ENCODE measurements at places on chromosomes 3 and 15.
A peak's percentile ranks its signal among the peaks of the same experiment; 100 is the strongest.

DNA sequence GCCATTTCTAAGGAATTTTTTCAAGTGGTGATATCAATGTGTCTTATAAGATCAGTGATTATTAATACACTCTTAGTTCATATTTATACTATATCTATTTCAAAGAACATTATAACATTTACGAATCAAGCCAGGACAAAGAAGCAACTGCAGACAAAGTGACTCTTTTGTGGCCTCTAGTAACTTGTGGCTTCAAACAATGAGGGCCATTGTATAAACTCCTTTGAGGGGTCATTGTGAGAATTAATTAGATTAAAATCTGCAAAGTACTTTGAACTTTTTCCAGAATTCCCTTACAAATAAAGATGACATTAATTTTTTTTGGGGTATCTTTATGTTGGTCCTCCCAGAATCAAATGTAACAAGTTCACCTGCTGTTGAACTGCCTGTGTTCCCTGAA, 12.3 kb upstream of the SLC30A4 start:
- no peak for DNase-seq

DNA sequence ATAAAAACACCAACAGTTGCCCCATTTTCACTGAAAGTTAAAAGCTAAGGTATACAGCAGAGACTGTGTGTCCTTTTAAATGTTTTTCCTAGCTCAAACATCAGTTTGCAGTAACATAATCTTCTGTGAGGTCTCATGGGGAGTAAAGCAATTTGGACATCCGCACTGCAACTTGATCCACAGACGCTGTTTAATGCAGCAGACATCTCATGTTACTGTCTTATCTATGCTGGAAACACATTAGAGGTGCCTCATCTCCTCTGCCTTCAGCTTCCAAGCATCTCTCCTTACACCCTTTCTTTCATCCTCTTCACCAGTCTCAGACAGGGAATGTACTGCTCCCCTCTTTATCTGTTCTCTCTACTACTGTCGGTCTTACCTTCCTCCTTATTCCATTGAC, 53.7 kb upstream of the ATP11B start:
- DNase-seq, result peak; percentile 6

DNA sequence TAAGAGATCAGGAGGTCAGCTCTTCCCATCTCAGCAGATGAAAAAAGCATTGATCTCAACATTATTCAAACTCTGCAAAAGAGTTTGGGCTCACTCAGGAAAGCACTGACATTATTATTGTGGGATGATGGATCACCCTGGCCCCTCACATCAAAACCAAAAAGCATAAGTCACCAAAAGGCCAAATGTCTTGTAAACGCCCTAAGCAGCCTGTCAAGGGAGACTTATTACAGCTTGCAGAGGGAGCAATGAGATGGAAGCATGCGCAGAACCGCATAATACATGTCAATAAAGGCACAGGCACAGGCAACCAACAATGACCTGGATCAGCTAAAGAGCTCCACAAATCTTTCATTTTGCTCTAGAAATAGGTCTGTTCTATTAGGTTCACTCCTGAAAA, 4.6 kb downstream of the FSIP1 start:
- no peak for DNase-seq

- DNase-seq, result peak; percentile 22
Observed at GRCh38 chr15:42133886-42134502, 22.4 kb downstream of the PLA2G4F start.

- no peak for DNase-seq
Observed at GRCh38 chr3:123344907-123345594, 103.8 kb downstream of the ADCY5 start.

DNA sequence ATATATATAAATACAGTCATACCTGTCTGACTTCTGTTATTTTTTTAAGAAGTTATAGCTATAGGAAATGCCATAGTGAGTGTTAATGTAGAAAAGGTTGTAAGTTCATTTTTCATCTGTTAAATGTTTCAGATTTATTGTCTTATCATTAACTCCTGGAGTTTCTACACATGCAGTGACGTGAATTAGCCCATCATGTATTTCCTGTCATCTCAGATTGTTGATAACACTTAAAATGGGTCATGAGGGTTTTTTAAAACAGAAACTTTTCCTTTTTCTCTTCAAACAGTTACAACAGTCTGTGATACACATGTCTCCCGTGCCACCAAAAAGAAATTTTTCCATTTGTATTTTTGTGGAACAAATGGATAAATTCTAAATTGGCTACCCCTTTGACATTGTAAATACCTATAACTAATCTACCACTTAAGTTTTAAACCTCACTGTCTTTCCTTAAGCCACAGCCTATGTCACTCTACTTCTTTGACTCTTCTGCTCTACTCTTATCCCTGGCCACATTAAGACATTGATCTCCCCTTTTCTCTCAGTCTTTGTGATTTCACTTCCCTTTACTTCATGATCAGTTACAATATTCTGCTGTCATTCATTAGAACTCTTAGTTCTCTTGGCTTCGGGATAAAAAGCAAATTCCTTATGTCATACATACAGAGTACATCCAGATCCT, 89.1 kb downstream of the NEO1 start:
- DNase-seq, result no peak

Measured in Caki2 (cell line).